ENCODE measurements at places on chromosomes 5 and 9. TPM values are rescaled to one million over a fixed set of nuclear protein-coding genes. Genes with fewer than 3 reads are reported as not detected.
A peak's percentile ranks its signal among the peaks of the same experiment; 100 is the strongest.

- DNase-seq = no peak
These were observed 2015.9 kb upstream of the CDH9 start for GRCh38 chr5:29054282-29054681.

GRCh38 chr9:134344068-134344799, 18.0 kb downstream of the RXRA start:
- DNase-seq = peak; percentile 12

DNA sequence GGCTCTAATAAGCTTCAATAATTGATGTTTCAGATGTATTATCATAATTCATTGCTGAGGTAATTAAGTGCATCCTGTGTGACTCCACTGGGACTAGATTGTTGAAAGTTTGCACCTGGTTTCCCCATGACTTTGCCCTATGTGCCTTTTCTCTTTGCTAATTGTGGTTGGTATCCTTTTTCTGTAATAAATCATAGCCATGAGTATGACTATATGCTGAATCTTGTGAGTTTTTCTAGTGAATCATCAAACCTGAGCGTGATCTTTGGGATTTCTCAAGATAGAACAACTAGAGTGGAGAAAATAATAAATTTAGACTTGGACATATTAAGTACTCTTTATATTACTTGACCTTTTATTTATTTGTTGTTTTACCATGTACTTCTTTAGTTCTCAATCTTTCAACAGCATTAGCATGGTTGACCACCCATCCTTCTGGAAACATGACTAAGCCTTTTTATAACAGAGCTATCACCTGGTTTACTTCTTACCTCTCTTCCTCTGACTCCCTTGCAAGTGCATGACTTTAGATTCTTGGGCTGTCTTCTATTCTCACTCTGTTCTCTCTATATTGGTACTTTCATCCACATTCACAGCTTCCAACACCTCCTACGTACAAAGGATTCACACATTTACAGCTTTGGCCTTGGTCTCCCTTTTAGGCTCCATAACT, 239.6 kb upstream of the TAS2R1 start:
- no peak for DNase-seq

GRCh38 chr5:134446938-134447337, 35.3 kb upstream of the CDKN2AIPNL start:
- peak; percentile 71 for DNase-seq

GRCh38 chr9:79799691-79800335, 228.0 kb downstream of the TLE4 start:
- no peak for DNase-seq

DNA sequence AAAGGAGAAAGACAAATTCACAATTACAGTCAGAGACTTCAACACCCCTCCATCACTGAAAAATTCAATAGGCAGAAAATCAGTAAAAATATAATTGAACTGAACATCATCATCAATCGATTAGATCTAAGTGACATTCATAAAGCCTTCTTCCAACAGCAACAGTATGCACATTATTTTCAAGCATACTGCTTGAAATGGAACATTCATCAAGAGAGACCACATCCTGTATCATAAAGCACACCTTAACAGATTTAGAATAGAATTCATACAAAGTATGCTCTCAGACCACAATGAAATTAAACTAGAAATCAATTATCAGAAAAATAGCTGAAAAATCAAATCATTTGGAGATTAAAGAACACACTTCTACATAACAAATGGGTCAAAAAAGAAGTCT, 39.1 kb downstream of the ERMP1 start:
- DNase-seq = no peak

GRCh38 chr5:9490494-9491097, 55.3 kb downstream of the SEMA5A start:
- DNase-seq = no peak

IL4 gene
- not detected for polyA plus RNA-seq

TMEM215 gene
- polyA plus RNA-seq = not detected

Data from naive B cell (primary cell).